ENCODE measurements at places on chromosomes 5 and 9.
A peak's percentile ranks its signal among the peaks of the same experiment; 100 is the strongest.

- DNase-seq, result no peak
Observed at GRCh38 chr9:20178679-20179078, 389.8 kb upstream of the SLC24A2 start.

- no peak for DNase-seq
Observed at GRCh38 chr5:77751328-77752023, 24.7 kb downstream of the TBCA start.

- no peak for DNase-seq
Observed at GRCh38 chr9:87880683-87881082, 2.0 kb upstream of the SPATA31E1 start.

GRCh38 chr9:3807601-3808000, 281.8 kb upstream of the RFX3 start:
- no peak for DNase-seq

DNA sequence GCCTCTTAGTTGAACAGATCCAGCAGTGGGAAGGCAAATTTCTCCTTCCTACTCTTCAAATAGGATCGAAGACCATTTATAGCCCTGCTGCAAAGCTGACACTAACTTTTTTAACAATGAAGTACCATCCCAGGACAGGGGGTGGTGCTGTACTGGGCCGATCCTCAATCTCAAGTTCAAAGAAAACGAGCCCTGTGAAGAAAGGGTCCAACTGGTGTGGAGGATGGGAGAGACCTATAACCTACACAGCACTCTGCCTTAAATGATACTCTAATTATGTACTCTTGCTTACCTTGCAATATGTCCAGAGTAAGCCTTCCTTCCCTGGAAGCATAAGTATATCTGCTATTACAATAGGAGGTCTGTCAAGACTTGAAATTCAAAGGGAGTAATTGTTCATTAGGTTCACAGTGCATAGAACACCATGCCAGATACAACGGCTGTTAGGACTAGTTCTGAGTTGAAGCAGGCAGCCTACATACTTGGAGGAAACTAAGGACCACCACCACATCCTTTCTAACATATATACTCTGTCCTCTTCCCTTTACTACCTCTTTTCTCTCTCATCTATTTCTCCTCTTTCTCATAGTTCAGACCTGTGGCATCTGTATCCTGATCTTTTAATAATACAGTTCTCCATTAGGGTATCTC, 6.2 kb downstream of the ETF1 start:
- no peak for DNase-seq

- peak; percentile 70 for DNase-seq
Observed at GRCh38 chr5:134140530-134141201, 26.2 kb downstream of the TCF7 start.

GRCh38 chr9:25716220-25716872, 38.1 kb upstream of the TUSC1 start:
- DNase-seq, result peak; percentile 3

DNA sequence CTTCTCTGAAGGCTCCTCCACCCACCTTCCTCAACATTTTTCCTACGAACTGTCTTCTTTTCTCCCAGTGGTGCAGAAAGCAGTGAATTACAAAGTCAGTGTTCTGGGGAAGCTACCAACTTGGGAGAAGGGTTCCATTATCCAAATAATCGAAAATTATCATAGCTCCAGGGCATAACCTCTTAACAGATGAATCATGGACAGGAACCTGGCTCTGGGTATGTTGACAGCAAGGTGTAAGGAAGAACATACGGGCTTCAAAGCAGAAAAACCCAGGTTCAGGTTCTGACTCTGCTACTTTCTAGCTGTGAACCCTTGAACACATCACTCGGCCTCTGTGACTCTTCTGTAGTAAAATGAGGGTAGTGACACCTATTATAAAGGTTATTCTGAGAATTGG, 351.3 kb downstream of the ENC1 start:
- no peak for DNase-seq

GRCh38 chr9:127333221-127334064, 63.5 kb upstream of the SLC2A8 start:
- no peak for DNase-seq

DNA sequence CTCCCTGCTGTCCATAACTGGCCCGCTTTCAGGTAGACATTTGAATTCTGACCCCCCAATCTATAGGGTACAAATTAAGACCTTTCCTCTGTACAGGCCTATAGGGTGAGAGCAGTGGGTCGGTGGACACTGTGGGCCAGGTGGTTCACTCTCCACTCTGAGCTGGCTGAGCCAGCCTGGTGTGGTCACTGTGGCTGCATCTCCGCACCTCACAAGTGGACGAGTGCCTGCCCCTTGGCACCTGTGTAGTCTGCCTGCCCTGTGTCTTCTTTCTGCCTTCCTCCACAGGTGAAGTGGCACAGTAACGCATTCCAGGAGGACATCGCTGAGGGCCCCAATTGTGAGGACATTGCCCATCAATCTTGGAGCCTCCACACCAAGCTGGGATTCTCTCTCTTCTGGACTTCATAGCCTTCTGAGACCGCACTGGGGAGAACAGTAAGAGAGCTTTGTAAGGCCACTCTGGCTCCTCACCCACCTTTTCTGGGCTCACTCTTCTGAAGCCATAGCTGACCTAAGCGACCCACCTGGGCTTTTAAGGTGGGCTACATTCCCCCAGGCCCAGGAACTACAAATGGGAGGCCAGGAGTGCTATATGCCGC, 33.5 kb upstream of the JADE2 start:
- DNase-seq, result no peak

- no peak for DNase-seq
Observed at GRCh38 chr5:179168664-179169063, 108.5 kb downstream of the ZNF354C start.

DNA sequence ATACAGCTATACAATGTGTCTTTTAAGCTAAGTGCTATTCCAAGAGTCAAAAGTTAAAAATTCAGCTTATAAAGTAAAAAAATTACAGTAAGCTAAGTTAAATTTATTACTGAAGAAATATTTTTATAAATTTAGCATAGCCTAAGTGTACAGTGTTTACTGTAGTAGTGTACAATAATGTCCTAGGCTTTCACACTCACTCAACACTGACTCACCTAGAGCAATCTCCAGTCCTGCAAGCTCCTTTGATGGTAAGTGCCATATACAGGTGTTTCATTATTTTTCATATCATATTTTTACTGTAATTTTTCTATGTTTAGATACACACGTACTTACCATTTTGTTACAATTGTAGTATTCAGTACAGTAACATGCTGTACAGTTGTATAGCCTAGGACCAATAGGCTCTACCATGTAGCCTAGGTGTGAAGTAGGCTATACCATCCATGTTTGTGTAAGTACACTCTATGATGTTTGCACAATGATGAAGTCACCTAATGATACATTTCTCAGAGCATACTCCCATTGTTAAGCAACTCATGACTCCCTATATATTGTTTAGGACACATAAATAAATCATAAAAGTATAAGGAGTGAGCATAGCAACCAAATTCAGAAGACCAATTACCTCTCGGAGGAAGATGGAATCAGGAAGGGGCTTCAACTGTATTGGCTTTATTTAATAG, 165.1 kb upstream of the SLC30A5 start:
- no peak for DNase-seq

DNA sequence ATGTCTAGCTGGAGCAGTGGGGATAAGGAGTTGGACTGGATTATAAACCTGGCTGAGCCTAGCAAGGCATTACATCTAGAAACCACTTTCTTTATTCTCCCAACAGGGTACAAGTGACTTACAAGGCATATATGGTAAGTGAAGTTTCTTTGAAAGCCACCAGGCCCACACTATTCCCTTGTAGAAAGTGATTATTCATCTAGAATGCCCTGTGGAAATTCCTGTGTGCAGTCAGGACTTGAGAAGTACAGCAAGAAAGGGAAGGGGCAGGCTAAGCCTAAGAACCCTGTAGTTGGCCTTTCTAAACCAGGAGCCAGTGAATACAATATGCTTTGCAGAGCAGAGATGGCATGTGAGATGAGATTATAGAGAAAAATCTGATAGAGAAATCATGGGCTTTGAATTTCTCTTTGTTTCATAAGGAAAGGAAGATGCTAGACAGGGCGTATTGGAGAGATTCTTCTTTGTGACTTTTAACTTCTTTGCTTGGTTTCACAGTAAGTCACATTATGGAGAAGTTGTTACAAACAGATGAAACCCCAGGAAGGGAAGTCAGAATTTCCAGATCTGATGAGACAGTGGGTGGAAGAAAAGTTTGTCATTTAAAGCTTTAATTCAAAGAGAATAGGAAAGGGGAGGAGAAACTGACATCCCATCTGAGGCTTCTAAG, 321.7 kb downstream of the NDUFS4 start:
- DNase-seq, result no peak

- no peak for DNase-seq
Observed at GRCh38 chr9:72443855-72444254, 77.6 kb upstream of the TMC1 start.

DNA sequence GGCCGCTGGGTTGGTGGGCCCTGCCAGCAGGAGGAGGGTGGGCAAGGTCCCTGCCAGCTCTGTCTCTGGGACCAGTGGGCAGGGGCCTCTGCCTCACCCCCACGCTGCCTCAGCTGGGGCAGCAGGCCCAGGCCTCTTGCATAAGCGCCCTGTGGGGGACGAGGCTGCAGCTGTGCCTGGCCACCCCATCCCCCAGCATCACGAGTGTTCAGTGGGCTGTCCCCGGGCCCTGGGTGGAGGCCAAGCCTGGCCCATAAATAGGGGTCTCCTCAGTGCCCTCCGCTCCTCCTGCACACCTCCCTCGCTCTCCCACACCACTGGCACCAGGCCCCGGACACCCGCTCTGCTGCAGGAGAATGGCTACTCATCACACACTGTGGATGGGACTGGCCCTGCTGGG, at the start of gene PTGDS:
TSS of gene PTGDS (plus strand) at position 282 of the 400 bp plus-strand sequence. CDS start at position 357, 75 bp downstream.
- no peak for DNase-seq

DNA sequence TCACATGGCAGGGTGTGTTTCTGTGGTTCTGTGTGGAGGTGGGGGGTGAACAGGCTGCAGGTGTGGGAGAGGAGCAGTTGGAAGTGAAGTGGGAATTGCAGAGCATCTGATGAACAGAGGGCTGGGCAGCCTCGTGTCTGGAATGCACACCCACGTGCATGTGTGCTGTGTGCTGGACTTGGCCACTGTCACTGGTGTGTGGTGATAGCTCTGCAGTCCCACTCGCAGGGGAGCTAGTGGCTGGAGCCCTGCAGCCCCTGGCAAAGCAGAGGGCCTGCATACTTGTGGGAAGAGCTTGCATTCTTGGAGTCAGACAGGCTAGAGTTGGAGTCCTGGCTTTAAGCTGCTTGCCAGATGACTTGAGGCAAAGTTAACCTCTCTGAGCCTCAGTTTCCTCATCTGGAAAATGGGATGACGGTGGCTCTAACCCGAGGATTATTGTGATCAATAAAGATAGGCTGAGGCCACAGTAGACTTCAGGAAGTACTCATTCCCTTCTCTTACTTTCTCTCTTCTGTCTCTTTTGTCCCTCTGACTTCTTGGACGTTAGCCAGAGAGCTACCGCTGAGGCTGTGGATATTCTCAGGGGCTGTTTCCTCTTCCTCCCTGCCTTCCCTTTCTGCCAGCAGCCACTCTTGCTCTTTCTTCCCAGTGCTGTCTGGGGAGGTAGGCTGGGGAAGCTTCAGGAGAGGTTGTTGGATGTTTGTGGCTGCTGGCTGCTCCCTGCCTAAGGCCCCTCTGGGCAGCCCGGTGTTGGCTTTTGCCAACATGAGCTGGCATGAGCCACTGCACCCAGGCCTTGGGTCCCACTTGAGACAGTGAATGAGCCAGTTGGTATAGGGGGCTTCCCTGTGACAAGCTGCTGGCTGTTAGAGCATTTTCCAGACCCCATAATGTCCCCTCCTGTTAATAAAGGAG, 18.3 kb downstream of the PSAT1 start:
- DNase-seq, result no peak

DNA sequence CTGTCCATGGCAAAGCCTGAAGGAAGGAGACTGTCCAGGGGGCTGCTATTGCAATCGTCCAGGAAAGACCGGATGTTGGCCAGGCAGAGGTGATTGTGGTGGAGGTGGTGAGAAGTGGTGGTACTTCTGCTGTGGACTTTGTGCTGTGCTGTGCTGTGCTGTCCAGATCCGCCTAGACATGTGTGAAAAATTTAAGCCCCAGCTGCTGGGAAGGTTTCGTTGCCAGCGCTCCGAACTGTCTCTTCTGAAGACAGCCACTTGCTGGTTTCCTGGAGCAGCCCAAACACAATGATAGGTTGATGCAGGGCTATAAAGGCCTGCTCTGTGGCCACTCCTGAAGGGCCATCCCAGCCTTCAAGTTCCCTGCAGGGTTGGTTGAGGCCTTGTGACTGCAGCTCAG, 223.0 kb upstream of the MPDZ start:
- no peak for DNase-seq

DNA sequence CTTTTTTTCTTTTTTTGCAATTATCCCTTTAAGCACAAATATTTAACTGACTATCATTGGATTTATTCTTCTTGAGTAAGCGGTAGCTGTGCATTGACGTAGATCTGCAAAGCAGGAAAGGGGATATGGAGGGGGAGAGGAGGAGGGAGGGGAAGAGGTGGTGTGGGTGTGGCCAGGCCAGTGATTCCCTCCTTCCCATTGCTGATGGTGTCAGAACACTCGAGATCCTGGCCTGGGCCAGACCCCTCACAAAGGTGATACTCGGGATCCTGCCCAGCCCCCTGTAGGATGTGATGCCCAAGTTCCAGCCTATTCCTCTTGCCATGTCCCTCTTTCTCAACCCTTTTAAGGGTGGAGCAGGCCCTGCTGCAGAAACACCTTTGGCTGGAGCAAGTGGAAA, 9.9 kb downstream of the SLC36A3 start:
- no peak for DNase-seq

DNA sequence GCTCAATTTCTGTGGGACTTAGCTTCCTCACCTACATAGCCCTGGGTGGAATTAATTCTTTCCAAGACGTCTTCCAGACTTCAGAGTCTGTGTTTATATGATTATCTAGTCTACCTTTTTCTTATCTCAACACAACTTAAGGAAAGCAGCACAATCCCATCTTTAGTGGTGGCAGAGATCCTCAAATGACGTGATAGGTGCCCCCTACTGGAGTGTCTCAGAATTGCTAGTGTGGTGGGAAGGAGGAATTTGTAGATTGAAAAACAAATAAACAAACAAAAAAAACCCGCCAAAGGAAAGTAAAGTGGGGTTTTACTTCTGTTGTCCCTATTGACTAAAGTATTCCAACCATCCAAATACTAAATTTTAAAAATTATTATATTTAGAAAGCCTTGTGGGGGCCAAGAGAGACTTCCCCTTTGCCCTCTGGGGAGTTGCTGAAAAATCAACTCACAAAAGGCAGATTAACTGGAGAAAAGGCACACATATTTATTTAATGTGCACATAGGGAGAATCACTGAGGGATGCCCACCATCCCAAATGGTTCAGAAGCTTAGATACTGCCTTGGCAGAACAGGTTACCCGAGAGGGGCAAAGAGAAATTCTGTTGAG, 283.3 kb downstream of the TMEM167A start:
- DNase-seq, result peak; percentile 18

GRCh38 chr9:97072285-97072776, 33.4 kb upstream of the CTSV start:
- DNase-seq, result no peak

GRCh38 chr5:82817897-82818676, 259.1 kb downstream of the TMEM167A start:
- no peak for DNase-seq

GRCh38 chr5:103402851-103403250, 144.3 kb downstream of the MACIR start:
- no peak for DNase-seq

Data from nephron progenitor cell (in vitro differentiated cells).